COLO829 (cell line): ENCODE measurements at places on chromosomes 12 and 14.

DNA sequence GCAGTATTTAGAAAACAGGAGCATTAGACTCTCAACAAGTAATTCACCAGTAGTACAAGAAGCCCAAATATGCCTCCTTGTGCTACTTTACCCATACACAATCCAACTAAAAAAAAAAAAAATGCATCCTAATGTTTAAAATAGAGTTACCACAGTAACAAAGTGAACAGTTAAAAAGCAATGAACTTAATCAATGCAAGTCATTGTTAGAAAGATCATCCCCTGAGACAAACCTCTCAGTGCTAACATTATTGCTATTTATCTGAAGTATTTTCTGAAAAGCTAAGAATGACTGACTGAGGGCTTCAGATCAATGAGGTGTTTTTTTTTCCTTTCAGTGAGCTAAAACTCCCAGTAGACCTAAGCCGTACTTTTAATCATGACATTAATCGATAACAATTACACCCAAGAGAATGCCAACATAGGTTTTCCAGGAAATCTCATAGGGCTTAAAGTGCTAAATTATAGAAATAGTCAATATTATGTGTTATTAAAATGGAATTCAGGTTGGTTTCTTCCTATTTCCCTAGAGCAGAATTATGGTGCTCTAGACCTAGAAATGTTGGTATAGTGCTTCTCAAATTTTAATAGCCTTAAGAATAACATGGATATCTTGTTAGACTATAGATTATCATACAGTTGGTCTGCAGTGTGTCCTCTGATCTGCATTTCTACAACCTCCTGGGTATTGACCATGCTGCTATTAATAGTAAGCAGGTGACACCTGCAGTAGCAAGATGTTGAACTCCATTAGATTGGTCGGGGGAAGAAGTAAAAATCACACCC lies 123.0 kb downstream of the PRKD1 start:
- DNase-seq = peak; percentile 82

- no peak for DNase-seq
These were observed 120.2 kb upstream of the HIF1A start for GRCh38 chr14:61575126-61575525.

- DNase-seq = no peak
These were observed 1.1 kb downstream of the WDR20 start for GRCh38 chr14:102140750-102141145.

GRCh38 chr14:75941030-75941429 lies 40.8 kb downstream of the TGFB3 start:
- no peak for DNase-seq

- DNase-seq = no peak
These were observed 13.4 kb downstream of the LGALS3 start for GRCh38 chr14:55142466-55142865.

DNA sequence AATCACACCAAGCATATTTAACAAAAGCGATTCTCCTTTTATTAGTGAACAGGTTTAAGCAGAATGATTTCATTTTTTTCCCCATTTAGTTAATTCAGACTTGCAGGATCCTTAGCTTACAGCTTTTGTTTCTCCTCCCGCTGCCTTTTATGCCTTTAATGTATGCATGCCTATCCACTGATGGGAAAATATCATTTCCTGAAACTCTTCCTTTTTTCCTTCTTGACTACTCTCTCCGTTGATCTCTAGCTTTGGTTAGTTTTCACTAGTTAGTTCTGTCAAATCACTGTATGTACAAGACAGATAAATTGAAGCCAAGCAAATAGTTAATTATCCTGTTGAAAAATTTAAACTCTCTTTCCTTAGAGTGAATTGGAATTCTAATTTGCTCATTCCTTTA lies 26.3 kb downstream of the NKX2-1 start:
- DNase-seq = no peak

- no peak for DNase-seq
These were observed 13.9 kb downstream of the SYT1 start for GRCh38 chr12:78878459-78878858.
